ENCODE measurements at places on chromosomes 6 and 20.

DNA sequence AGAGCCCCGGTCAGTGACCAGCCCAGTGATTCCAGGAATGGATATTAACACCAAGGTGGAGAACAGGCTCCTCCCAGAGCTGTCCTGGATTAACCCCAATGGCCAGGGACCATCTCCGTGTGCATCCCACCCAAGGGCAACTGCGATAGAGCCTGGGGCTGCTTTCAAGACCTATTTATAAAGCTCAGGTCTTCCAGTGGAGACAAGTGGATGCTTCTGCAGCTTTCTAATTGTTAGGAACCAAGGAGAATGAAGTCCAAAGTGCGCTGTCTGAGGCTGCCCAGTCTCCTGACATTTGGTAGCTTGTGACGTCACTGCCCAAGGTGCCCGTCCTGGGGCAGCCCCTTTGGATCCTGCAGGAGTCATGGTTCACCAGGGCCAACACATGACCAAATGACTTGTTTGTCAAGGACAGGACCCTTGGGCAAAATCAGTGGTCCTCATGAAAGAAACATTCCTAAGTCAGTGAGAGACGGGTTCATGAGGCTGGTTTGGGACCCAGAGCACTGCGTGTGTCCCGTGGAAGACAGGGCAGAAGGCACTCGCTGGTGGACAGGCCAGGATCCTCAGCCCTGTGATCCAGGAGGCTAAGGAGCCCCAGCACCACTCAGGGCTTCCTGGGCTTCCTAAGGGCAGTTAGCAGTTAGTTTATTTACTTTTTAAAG lies 174.9 kb downstream of the ANKRD60 start:
- no peak for DNase-seq

DNA sequence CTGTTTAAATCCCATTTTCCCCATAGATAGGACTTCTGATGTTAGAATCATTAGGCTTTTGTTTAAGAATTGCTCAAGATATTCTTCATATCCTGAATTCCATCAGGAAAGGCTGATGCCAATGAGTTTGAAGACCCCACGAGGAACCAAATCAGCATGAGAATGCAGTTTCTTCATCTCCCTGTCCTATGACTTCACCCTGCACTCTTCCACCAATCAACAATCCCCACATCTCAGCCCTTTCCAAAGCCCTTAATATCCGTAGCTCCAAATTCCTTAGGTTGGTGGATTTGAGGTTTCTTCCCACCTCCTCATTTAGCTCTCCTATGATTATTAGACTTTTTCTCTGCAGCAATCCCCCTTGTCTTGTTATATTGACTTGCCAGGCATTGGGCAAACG lies 88.3 kb upstream of the PRND start:
- no peak for DNase-seq

- no peak for DNase-seq
Observed at GRCh38 chr6:83051377-83052172, 14.1 kb downstream of the UBE3D start.

GRCh38 chr6:125790358-125791150 lies at the start of gene NCOA7:
TSS of gene NCOA7 (plus strand) at chr6:125790960. CDS start at chr6:125815355, 24,395 bp downstream.
- DNase-seq = peak; percentile 46

DNA sequence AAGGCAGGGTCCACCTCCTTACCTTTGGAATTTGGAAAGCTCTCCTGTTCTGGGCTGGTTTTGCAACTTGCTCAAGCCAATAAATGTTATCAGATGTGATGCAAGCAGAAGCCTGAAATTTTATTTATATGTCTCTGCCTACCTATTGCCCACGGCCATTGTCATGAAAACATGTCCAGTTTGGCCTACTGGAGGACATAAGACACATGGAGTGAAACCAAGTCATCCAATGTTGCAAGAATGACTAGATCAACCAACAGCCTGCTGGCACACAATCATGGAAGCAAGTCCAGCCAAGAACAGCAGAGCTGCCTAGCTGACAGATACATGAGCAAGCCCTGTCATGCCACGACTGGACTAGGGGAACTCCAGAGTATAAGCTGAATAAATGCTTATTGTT lies 56.7 kb upstream of the IRAK1BP1 start:
- DNase-seq = no peak

DNA sequence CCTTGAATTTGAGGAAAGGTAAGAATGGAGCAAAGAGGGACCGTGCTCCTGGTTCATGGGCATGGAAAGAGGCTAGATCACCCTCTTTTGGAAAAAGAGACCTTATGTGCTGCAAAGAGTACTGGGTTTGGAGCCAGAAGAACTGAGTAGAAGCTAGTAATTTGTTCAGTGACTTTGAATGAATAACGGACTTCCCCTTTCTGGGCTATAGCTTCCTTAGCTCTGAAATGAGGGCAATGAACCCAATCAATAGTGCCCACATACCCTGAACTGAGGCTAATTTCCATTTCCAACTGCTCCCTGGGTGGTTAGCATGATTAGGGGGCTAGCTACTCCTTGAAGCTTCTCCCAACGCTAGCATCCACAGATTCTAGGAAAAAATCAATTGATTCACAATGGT lies 121.4 kb downstream of the UNC5CL start:
- DNase-seq = peak; percentile 27

- no peak for DNase-seq
Observed at GRCh38 chr6:33343953-33344611, 26.5 kb upstream of the ZBTB22 start.

DNA sequence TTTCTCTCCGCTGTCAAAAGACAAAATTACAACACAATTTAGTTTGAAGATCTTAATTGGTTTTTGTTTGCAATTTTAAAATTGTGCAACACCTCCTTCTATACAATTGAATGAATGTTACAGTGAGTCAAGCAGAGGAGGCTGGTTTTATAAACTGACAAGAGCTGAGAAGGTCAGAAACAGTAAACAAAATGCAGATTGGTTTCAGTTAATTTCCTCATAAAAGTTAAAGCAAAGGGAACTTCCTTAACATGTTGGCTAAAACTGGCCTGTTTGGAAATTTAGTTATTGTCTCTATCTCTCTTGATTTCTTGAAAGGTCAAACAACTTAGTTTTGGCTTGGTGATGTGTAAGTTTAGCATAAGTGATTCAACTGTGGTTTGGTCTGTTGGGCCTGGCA lies 22.2 kb downstream of the KHDC1L start:
- DNase-seq = peak; percentile 52

DNA sequence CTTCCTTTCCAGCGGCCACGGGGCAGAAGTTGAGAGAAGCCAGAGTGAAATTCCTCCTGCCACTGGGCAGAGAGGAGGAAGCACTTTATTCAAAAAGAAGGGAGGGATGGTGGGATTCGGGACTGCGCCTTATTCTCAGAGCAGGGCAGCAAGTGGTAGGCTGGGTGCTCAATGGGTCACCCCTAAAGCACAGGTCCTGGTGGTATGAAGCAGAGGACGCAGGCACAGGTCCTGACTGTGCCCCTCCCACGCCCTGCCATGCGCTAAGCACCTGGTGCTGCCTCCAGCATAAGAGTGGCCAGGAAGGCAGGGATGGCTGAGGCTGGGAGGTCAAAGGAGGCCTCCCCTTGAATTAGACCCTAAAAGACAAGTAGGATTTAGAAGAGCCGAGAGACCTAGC lies 4.9 kb upstream of the GRM4 start:
- no peak for DNase-seq

- DNase-seq = no peak
Observed at GRCh38 chr20:17684077-17684888, 2.2 kb upstream of the RRBP1 start.

GRCh38 chr6:122903266-122903915 lies 92.6 kb upstream of the CLVS2 start:
- no peak for DNase-seq

- no peak for DNase-seq
Observed at GRCh38 chr6:135546680-135547418, 49.3 kb upstream of the AHI1 start.

- DNase-seq = no peak
Observed at GRCh38 chr6:125253881-125254280, 47.9 kb downstream of the HDDC2 start.

- DNase-seq = no peak
Observed at GRCh38 chr20:8082025-8082424, 50.0 kb upstream of the PLCB1 start.

GRCh38 chr20:54044156-54044555 lies 26.2 kb downstream of the BCAS1 start:
- peak; percentile 86 for DNase-seq

DNA sequence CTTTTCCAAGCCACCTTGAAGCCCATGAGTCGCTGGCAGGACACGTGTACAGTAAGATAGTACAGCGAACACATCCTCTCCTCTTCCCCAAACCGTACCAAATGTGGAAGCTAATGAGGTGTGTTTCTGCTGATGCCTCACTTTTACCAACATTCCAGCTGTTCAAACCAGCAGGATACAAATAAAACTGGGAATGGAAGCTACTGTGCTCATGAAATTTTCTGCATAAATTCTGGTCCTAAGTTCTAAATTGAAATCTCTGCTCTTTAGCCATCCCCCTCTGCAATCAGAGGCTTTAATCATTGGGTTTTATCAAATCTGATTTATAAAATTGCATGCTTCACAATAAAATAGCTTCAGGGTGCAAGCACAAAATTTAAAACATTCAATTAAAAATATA lies 81.9 kb upstream of the RIN2 start:
- no peak for DNase-seq

GRCh38 chr6:68038815-68039408 lies 596.2 kb upstream of the ADGRB3 start:
- DNase-seq = no peak

- peak; percentile 98 for DNase-seq
Observed at GRCh38 chr6:168968228-168968627, 285.4 kb downstream of the THBS2 start.

DNA sequence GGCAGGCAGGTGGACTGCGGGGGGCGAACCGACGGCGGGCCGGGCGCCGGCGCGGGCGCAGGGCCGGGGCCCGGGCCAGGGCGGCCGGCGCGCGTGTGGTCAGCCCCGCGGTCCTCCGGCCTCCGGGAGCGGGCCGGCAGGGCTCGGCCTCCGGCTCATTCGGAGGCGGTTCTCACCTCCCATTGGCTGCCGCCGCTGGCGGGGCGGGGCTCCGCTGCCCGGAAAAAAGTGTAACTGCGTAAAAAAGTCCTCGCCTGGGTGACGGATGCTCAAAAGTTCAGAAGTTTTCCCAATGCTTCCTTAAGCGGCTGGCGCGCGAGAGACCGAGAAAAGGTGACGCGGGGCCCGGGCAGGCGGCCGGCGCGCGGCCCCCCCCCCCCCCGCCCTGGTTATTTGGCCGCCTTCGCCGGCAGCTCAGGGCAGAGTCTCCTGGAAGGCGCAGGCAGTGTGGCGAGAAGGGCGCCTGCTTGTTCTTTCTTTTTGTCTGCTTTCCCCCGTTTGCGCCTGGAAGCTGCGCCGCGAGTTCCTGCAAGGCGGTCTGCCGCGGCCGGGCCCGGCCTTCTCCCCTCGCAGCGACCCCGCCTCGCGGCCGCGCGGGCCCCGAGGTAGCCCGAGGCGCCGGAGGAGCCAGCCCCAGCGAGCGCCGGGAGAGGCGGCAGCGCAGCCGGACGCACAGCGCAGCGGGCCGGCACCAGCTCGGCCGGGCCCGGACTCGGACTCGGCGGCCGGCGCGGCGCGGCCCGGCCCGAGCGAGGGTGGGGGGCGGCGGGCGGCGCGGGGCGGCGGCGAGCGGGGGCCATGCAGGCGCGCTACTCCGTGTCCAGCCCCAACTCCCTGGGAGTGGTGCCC lies at the start of gene FOXC1:
Gene FOXC1 (plus strand): TSS at position 268 of the 849 bp plus-strand sequence. CDS start 531 bp downstream, at position 799.
- no peak for DNase-seq

- no peak for DNase-seq
Observed at GRCh38 chr6:20242397-20242796, 30.1 kb upstream of the MBOAT1 start.

- no peak for DNase-seq
Observed at GRCh38 chr20:63738687-63739129, 868 bp upstream of the SLC2A4RG start.

DNA sequence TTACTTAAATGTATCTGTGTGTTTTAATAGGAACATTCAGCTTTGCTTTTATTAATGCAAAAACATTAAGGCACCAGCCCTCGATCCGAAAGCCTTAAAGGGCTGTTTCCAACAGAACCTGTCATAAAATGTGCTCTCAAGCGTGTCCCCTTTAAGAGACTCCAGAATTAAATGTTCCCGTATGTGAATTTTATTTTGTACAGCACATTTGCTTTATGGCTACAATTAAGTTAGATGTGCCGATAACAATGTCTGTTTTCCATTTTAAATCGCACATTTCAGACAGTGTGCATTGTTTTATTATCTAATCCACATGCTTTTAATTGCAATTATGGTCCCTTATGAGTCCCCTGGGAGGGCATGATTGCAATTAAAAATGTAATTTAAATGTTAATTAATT lies 198.9 kb downstream of the TSHZ2 start:
- DNase-seq = no peak

DNA sequence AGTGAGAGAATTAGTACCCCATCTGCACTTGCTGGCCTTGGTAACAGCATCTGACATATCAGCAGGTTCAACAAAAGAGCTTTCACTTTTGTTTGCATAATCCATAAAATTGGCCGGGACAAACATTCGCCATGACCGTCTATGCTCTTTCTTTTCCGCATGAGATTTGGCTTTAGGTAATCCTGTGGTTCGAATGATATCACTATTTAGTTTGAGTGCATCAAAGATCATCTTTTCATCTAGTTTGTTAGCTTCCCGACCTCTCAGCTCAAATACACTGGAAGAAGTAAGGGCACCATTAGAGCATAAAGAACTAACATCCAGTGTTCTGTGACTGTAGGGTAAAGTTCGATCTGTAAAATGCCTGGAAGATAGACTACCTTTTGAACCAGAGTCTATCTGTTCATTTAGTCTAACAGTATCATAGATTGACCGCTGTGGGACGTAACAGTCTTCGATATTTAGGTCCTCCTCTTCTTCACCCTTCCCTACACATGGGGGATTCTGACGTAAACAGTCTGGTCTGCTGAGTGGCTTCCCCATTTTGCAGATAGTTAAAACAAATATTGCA lies 101.6 kb downstream of the DST start:
- no peak for DNase-seq

- DNase-seq = peak; percentile 54
Observed at GRCh38 chr6:156686301-156686994, 90.7 kb upstream of the ARID1B start.

DNA sequence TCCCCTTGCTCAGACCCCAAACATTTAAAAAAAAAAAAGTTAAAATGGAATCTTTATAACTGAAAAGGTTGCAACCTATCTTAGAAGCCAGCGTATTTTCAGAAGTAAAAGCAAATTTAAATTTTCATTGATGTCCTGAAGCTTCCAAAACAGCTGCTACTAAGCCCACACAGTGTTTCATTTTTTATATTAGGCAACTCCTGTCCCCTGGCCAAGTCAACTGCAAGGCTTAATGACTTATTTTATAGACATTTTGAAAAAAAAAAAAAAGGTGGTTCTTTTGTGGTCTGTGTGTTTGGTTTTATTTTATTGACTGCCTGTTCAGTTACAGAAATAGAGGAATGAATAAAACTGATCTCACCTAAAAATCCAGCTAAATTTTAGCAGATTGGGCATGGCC lies 13.0 kb downstream of the CFAP61 start:
- no peak for DNase-seq

- no peak for DNase-seq
Observed at GRCh38 chr6:110395221-110395620, 20.2 kb downstream of the DDO start.

- no peak for DNase-seq
Observed at GRCh38 chr6:113015249-113015648, 668.1 kb downstream of the RFPL4B start.

Data from MV-4-11 (cell line).